ENCODE measurements at places on chromosomes 5 and 9.

DNA sequence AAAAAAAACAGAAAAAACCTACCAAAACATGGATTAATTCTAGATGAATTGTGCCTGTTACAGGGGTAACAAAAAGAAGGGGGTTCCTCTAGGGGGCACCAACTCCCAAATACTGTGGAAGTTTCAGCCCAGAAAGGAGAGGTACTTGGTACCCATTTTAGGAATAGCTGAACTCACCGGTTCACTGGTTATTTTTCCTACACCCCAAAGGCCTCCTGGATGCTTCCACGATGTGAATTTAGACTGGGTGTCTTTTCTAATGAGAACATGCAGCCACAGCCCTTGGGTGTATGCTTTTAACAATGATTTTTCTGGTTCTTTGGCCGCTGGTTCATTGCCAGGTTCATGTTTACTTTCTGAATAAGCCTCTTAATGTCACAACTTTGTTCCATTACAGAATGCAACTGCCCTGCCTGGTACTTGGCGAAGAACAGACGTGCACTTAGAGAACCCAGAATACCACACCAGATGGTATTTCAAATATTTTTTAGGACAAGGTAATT, 46.7 kb downstream of the GARNL3 start:
- peaks cover 10% of the 10 kb centered on the region for H3K27me3 ChIP-seq
- no peak overlapping the region for H3K4me3 ChIP-seq
- H3K4me1 ChIP-seq, result no peaks in the 10 kb centered on the region
- no peak for DNase-seq
- H3K36me3 ChIP-seq, result no peaks in the 10 kb centered on the region

GRCh38 chr9:133942206-133942975, 49.7 kb downstream of the VAV2 start:
- no peaks in the 10 kb centered on the region for H3K27me3 ChIP-seq
- no peak overlapping the region for H3K4me3 ChIP-seq
- no peak for DNase-seq
- peaks cover 89% of the 10 kb centered on the region for H3K4me1 ChIP-seq

GRCh38 chr5:3594510-3595005, 1.1 kb upstream of the IRX1 start:
- peaks cover 5% of the 10 kb centered on the region for H3K4me1 ChIP-seq
- H3K4me3 ChIP-seq, result peak overlapping the region; percentile 53
- H3K27me3 ChIP-seq, result peaks cover 87% of the 10 kb centered on the region
- H3K27ac ChIP-seq, result peak overlapping the region; percentile 88
- peaks cover 1% of the 10 kb centered on the region for H3K36me3 ChIP-seq

DNA sequence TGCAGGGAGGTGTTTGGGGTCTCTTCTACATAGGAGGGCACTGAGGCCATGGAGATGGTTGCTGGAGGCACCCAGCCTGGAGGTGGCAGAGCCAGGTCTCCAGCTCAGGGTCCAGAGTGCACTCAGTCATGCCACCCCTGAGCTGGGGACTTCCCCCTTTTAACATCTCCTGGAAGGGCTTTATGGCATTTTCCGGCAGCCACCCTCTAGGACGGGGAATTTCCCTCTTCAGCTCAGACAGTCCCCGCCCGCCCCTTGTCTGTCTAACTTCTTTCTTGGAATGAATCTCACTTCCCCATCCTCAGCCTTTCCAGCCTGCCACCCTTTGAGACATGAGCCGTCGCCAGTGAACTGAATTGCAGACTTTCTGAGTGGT, 49.9 kb downstream of the COL15A1 start:
- H3K4me3 ChIP-seq, result peak overlapping the region; percentile 70
- no peaks in the 10 kb centered on the region for H3K36me3 ChIP-seq
- H3K27me3 ChIP-seq, result peaks cover 42% of the 10 kb centered on the region
- peak; percentile 86 for DNase-seq

DNA sequence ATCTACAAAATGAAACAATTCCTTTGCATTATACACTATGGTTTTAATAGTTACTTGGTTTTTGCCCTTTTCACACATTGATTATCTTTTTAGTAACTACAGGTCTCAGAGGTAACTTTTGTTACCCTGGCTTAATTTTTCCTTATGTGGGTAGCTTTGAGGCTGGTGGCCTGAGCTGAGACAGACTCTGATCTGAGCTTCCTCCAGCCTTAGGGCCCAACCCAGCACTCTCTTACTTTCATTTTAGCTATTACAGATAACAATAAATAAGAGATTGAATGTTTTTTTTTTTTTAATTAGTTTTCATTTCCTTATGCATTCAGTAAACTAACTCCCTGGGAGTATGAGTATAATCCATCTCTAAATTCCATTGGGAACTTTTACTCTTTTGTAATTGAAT, 15.1 kb upstream of the OXCT1 start:
- DNase-seq, result no peak
- H3K27me3 ChIP-seq, result peaks cover 46% of the 10 kb centered on the region
- H3K4me1 ChIP-seq, result no peaks in the 10 kb centered on the region

DNA sequence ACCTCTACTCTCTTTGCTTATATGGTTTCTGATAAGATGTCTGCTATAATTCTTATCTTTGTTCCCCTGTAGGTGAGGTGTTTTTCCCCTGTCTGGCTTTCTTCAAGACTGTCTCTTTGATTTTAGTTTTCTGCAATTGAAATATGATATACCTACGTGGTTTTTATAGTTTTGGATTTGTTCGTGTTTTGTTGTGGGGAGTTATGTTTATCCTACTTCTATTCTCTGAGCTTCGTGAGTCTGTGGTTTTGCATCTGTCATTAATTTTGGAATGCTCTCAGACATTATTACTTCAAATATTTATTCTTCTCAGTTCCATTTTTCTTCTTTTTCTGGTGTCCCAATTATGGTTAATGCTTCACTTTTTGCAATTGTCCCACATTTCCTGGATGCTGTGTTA, 521.3 kb downstream of the KCTD16 start:
- H3K27ac ChIP-seq, result no peak overlapping the region
- no peaks in the 10 kb centered on the region for H3K4me1 ChIP-seq
- no peak overlapping the region for H3K4me3 ChIP-seq
- DNase-seq, result no peak

GRCh38 chr5:109354761-109355160, 55.0 kb downstream of the PJA2 start:
- no peak overlapping the region for H3K27ac ChIP-seq
- no peaks in the 10 kb centered on the region for H3K4me1 ChIP-seq
- no peaks in the 10 kb centered on the region for H3K27me3 ChIP-seq
- no peak overlapping the region for H3K4me3 ChIP-seq

GRCh38 chr9:100170085-100170484, 71.0 kb downstream of the INVS start:
- no peak overlapping the region for H3K27ac ChIP-seq
- no peak for DNase-seq
- no peaks in the 10 kb centered on the region for H3K4me1 ChIP-seq
- no peak overlapping the region for H3K4me3 ChIP-seq

GRCh38 chr9:132244582-132245455, 83.0 kb downstream of the NTNG2 start:
- DNase-seq, result no peak
- peaks cover 3% of the 10 kb centered on the region for H3K36me3 ChIP-seq
- H3K4me3 ChIP-seq, result no peak overlapping the region
- H3K27ac ChIP-seq, result no peak overlapping the region
- H3K27me3 ChIP-seq, result peaks cover 20% of the 10 kb centered on the region
- H3K4me1 ChIP-seq, result peaks cover 9% of the 10 kb centered on the region

- no peak overlapping the region for H3K27ac ChIP-seq
- no peak for DNase-seq
- H3K4me3 ChIP-seq, result no peak overlapping the region
Measured at GRCh38 chr5:136193322-136193935, 467 bp upstream of the SMIM32 start.

DNA sequence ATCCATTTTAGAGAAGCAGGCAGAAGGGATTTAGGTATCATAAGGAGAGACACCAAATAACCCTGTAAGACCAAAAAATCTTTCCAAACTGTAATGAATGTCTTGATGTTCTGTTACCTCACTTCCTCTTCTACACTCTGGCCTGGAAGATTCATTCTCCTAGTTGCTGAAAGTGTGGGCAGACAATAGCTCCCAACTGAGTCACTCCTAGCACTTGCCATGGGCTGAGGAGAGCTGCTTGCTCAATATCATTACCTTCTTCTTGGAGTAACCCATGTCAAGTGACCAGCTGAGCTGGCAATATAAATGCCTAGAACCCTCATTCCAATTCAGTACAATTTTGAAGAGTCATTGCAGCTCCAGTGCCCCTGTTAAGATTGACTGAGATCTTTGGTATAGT, 1985.5 kb upstream of the CDH6 start:
- H3K27ac ChIP-seq, result no peak overlapping the region
- H3K27me3 ChIP-seq, result no peaks in the 10 kb centered on the region
- no peaks in the 10 kb centered on the region for H3K4me1 ChIP-seq
- no peak for DNase-seq
- no peaks in the 10 kb centered on the region for H3K36me3 ChIP-seq

- no peak overlapping the region for H3K4me3 ChIP-seq
- H3K27me3 ChIP-seq, result peaks cover 34% of the 10 kb centered on the region
- DNase-seq, result no peak
- peaks cover 15% of the 10 kb centered on the region for H3K4me1 ChIP-seq
Measured at GRCh38 chr5:59891962-59892643, 1.4 kb downstream of the PDE4D start.

DNA sequence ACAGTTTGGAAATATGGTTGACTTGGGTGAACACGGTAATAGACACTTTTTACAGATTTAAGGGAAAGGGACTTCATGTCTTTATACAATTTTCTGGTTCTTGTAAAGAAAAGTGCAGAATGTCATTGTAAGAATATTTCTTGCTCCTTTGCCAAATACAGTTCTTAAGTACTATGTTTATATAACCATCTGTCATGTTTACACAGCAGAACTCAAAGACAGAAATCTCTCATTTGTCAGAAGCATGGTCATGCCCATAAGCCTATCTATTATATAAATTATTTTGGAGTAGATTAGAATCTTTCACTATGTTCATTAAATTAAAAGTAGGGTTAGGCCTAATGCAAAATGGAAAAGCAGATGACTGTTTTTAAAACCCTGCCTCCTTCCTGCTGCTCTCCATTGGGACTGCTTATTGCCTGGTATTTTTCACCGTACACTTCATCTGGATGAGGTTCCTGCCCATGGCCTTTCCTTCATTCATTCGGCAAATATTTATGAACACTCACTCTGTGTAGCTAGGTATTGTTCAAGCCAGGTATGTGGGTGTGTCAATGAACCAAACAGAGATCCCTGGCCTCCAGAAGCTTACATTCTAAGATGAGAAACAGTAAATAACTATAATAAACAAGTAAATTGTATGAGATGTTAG, 558.1 kb downstream of the NR2F1-AS1 start:
- H3K27ac ChIP-seq, result no peak overlapping the region
- no peaks in the 10 kb centered on the region for H3K4me1 ChIP-seq
- DNase-seq, result no peak
- no peaks in the 10 kb centered on the region for H3K27me3 ChIP-seq
- H3K36me3 ChIP-seq, result no peaks in the 10 kb centered on the region

GRCh38 chr9:69168709-69169217, 5.3 kb upstream of the TJP2 start:
- peaks cover 11% of the 10 kb centered on the region for H3K27me3 ChIP-seq
- H3K36me3 ChIP-seq, result no peaks in the 10 kb centered on the region
- H3K27ac ChIP-seq, result peak overlapping the region; percentile 79
- H3K4me1 ChIP-seq, result peaks cover 14% of the 10 kb centered on the region

DNA sequence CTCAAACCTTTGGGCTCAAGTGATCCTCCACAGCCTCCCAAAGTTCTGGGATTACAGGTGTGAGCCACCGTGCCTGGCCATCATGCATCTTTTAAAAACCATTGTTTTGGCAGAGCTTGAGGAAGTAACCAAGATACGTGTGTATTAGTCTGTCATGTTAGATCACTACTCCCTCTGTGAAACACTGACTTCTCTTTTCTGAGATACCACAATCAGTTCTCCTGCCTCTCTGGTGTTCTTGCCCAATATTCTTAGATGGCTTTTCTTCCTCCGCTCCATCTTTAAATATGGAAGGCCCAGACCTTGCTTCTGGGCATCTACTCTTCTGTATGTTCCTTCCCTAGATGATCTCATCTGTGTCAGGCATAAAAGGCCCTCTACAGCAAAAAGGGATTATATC, 14.2 kb upstream of the CCNB1 start:
- no peaks in the 10 kb centered on the region for H3K4me1 ChIP-seq
- H3K36me3 ChIP-seq, result peaks cover 1% of the 10 kb centered on the region
- no peaks in the 10 kb centered on the region for H3K27me3 ChIP-seq
- DNase-seq, result no peak

- DNase-seq, result no peak
- H3K27ac ChIP-seq, result no peak overlapping the region
- no peaks in the 10 kb centered on the region for H3K27me3 ChIP-seq
- H3K36me3 ChIP-seq, result peaks cover 38% of the 10 kb centered on the region
- H3K4me3 ChIP-seq, result no peak overlapping the region
- peaks cover 66% of the 10 kb centered on the region for H3K4me1 ChIP-seq
Measured at GRCh38 chr5:50415912-50416311, 25.2 kb downstream of the EMB start.

Data from stimulated activated naive B cell treated with anti-CD40 and anti-IgM and Interleukin-4, amounts not matched to agents 10 μg/mL and 1 μg/mL and 100 μg/mL, for 72 hours (primary cell).